ENCODE measurements at places on chromosomes 7 and 10.

DNA sequence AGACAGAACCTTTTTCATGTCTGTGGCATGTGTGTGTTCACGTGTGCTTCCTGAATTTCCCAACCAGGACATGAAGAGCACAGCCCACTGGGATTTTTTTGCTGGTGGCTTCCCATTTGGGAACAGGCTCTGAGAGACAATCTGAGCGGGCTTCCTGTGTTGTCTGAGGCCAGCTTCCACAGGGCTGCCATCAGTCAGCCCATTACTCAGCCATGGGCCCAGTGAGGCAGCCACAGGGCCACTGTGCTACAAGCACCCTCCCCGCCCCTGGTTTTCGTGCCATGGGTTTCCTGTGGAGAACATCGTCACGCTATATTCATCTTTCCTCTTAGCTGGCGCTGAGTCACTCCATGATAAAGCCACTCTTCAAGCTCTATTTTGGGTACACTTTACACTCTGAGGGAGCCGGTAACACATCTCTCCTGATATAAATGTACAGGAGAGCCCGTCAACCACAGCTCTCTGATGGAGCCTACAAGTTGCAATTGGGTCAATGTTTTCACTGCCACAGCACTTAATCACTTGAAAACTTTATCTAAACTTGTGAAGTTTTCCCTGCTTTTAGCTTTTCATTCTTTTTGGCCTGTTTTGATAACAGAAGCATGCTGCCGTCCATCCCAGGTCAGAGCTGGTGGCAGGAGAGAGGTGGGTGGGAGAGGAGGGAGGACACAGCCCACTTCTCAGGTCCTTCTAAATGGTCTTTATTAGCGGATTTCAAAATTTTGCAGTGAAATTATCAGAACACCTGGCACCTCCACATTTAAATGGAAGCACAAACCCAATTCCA lies 96.9 kb downstream of the HIPK2 start:
- no peak for DNase-seq

DNA sequence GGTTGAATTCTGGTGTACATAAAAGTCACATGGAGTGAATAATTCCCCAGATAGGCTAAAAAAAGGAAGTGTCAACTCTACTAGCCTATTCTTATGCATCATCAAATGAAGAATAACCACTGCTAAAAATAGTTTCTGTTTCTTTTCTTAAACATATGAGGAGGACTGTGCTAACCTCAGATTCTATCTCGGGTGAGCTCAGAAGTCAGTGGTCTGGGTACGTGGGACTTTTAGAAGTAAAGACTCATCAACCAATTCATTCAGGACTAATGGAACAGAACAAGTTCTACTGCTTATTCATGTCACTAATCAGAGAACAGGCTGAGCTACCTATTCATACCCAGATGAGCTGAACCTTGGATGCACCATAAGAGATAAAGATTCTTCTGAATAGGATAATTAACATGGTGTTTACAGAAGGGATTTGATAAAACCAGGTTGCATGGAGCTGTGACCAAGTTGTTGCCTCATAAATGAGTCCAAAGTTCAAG lies 9.5 kb upstream of the ASAH2 start:
- DNase-seq = no peak

GRCh38 chr10:86167762-86168128 lies 198.8 kb downstream of the GRID1 start:
- no peak for DNase-seq

DNA sequence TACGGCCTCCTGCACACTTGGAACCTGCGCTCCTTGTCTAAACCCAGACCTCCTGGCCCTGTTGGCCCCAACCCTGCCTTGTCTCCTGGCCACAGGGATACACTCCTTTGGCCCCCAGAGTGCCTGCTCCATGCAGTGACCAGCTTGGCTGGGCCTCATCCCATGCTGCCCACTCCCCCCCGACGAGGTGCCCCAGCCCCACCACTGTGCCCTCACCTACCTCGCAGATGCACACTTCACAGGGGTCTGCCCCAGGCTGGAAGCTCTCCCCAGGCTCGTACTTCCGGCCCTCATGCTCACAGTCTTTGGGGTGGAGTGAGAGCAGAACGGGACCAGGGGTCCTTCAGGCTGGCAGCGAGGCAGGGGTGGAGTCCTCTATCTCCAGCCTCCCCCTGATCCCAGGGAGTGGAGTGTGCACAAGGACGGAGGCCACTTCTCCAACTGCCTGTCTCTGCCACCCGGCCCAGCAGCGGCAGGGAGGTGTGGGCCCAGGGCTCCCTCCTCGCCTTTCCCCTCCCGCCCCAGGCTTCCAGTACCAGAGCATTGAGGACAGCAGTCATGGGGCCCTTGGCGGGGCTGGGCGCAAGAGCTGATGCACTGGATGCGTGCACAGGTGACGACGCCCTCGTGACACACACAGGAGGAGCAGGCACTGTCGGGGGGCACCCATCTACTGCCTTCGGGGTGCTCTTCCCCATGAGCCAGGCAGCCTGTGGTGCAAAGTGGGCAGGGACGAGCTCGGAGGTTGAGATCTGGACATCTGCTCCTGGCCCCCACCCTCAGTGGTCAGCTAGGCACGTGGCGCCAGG lies 22.1 kb downstream of the ATP6V1F start:
- no peak for DNase-seq

GRCh38 chr10:120987359-120987758 lies 136.2 kb downstream of the WDR11 start:
- no peak for DNase-seq

GRCh38 chr10:76111986-76112825 lies 680.8 kb downstream of the LRMDA start:
- no peak for DNase-seq

GRCh38 chr7:157867685-157868305 lies 531.0 kb downstream of the DNAJB6 start:
- no peak for DNase-seq

All from type B pancreatic cell (in vitro differentiated cells).